ENCODE measurements at places on chromosomes 5 and 9.

DNA sequence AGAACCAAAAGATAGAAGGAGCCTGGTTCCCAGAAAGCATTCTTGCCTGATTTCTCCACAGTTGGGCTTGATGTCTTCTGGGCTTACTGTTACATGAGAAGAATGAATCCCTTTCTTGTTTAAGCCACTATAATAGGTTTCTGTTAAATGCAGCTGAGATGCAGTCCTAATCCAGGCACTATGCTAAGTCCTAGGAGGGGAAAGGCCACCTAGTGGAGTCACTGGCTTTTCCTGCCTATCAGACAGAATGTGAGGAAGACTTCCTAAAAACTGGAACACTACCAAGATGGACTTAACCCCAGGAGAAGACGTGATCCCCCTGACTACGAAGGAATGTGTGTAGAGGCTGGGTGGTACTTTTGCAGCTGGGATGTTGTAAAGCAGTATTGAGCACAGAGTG lies 34.3 kb upstream of the FSD1L start:
- ATAC-seq: no peak

- no peak for ATAC-seq
Measured at GRCh38 chr9:7144265-7145046, 386.7 kb downstream of the KDM4C start.

DNA sequence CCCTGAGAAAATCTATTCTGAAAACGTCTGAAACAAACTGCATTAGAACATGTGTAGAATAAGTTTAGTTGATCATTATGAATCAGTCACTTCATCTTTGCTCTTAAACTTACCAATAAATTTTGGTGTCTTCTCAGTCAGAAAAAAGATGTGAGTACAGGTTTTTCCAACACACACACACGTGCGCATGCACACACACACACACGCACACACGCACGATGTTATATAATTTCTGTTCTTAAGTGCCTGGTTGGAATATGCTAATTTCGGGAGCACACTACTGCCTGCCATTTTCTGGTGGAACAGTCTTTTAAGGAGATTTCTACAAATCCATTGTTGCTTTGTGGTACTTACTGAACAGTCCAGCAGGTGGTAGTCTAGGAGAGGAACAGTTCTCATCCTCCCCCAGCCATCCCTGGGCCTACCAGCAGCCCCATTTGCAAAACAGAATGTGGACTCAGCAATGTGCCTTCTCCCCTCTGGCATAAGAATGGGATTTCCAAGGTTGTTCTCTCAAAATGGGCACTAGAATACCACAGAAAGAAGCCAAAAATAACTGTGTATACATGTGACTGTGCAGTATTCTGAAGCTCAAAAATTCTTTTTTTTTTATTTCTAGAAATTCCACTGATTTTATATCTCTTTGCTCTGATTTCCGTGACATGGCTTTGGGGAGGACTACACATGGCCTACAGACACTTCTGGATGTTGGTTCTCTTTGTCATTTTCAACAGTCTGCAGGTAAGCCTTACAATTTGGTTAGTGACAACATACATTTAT lies 281.3 kb downstream of the ARRDC3 start:
- peak; percentile 74 for ATAC-seq

DNA sequence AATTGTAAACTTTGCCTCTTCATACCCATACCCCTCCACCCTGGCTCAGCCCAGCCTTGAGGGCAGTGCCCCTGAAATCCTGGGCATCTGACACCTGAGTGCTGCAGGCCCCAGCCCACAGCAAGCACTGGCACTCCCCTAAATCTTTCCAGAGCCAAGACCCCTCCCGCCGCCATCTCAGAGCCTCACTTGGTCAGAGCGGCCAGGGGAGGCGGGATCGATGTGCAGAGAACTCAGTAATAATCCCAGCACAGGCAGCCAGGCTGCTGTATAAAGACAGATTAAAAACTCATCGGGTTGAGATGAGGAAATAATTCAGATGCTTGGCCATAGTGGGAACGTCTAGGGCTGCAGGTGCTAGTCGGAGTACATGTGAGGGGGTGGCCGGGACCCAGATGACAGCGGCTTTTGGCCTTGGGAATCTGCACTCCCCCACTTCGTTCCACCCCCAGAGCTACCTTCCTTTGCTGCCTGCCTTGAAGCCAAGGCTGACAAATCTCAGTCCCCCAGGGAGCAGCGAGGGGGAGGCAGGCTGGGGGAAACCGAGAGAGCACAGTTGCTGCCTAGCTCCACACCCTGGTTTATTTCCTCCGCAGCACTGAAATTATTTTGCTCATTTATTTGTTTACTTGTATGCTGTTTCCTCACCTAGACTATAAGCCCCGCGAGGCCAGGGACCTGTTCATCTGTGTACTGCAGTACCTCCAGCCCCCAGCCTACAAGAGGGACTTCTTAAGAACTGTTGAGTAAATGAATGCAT lies 19.5 kb upstream of the ARAP3 start:
- peak; percentile 27 for ATAC-seq

GRCh38 chr5:120621339-120621738 lies 157.2 kb downstream of the PRR16 start:
- no peak for ATAC-seq

Measured in activated CD4-positive, CD25-positive, alpha-beta regulatory T cell treated with anti-CD3 and anti-CD28 coated beads, Interleukin-2, amount 50 U/mL, for 24 hours (primary cell).